ENCODE measurements at places on chromosomes 3 and 15.

DNA sequence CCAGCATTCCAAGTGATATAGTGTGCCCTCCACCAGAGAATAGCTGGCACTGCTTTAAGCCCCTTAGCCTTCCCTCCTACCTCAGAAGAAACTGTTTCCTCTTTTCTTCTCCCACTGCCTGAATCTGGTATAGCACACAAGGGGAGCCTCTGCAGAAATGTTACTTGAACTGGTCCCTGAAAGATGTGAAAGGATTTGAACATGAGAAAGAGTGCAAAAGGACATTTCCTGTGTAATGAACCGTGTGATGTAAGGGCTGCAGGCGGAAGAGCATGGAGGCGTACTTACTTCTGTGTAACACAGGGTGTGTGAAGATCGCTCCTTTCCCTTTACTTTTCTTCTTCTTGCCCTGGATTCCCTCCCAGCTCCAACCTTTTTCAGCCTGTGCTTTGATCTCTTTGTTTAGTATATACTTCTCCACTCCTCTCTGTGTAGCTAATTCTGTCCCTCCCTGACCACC is 8.4 kb downstream of the TMOD3 start:
- no peak for DNase-seq

DNA sequence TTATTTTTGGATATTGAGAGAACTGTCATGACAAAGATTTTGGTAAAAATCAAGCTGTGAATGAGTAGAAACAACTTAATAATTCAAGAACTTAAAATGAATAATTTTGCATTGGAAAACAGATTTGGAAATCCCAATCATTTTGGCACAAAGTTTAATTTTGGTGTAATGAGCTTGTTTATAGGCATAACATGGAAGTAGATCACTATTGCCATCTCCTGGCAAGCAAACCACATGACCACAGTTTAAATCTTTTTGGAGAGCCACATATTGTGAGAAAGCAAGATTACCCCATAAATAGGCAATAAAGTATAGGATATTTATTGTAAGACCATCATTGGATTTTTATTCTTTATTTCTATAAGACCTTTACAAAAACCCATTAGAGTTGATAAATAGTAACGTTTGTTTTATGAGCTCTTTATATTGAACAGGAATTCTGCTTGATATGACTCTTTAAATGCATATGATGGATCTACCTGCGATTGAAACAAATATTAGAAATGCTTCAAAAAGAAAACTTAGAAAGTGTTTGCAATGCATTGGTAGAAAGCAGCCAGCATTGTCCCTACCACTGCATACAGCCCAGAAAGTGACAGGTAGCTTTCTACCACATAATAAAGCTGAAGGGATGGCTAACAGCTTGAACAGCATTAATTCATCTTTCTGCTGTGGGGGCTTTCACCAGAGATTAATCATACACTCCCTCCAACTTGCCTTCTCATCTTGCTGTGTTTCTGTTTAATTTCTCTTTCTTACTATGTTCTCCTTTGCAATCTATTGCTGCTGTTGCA is 766.8 kb downstream of the TBL1XR1 start:
- no peak for DNase-seq

GRCh38 chr3:133227813-133228212 is 172.0 kb upstream of the BFSP2 start:
- DNase-seq = no peak

DNA sequence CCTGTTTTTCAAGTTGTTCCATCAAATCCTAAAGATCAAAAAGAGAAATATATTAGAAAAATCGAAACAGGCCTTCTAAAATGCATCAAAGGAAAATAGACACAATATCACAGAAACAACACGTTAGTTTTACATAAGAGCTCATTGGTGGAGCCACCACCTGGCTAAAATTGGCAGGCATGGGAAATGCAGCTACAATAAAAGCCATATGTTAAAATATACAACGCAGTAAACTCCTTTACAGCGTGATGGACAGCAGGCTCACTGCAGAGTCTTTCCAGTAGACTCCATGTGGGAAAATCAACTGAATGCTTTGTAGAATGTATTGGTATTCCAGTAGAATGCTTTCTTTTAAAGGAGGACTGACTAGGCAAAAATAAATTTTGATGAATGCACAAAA is 40.9 kb upstream of the MYO5C start:
- no peak for DNase-seq

DNA sequence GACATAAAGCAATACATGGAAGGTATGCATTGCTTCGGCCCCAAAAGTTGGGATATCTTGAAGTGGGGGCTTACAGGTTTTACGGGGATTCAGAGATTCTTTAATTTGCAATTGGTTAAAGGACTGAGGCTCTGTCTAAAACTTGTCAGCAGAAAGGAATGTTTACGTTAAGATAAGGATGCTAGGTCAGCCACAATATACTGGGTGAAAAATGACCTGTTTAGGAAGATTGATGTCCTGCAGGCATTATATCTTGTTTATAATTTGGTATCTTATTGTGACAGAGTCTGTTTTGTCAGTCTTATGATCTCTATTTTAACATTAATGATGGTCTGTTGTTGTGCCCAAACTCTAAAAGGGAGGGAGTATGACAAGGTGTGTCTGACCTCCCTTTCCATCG is 15.3 kb upstream of the CCNDBP1 start:
- DNase-seq = no peak

GRCh38 chr15:87604857-87605446 is 651.6 kb downstream of the NTRK3 start:
- no peak for DNase-seq

DNA sequence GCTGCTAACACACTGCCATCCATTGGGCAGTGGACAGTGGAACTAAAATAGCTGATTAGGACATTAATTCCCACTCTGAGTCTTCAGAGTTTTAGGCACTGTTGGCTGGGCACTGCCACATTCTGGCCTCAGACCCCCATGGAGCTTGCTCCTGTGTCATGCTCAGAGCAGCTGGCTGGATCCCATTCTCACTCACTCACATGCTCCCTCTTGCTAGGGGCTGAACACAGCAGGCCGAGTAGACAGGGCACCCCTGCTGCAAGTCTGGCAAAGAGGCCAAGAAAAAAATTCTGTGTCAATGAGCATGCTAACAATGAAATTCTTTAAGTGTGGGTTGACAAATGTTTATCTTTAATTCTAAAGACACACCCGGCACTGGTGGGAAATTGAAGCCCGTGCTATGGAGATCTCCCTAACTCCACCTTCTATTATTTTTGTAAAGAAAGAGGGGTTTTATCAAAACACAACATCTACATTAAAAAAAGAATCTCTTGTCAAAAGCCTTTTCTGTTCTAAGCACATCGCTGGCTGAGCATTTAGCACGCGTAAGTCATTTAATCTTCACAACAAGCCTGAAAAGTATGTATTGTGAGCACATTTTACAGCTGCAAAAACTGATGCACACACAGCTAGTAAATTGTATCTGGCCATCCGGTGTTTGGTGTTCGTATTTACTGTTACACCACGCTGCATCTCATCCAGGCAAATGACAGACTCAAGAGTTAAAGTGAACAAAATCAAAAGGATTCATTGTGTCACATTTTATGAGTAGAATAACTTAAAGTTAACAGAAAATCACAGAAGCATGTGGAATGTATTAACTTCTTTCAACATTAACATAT is 362.1 kb downstream of the PLOD2 start:
- DNase-seq = no peak

DNA sequence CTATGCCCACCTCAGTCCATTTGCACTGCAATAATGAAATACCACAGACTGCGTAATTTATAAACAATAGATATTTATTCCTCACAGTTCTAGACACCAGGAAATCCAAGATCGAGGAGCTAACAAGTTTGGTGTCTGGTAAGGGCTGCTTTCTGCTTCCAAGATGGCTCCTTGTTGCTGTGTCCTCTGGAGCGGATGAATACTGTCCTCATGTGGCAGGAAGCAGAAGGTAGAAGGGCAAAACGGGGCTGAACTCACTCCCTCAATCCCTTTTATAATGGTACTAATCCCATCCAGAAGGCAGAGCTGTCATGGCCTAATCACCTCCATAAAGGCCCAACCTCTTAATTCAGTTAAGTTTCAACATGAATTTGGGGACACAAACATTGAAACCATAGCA is 75.3 kb downstream of the P2RY1 start:
- no peak for DNase-seq

DNA sequence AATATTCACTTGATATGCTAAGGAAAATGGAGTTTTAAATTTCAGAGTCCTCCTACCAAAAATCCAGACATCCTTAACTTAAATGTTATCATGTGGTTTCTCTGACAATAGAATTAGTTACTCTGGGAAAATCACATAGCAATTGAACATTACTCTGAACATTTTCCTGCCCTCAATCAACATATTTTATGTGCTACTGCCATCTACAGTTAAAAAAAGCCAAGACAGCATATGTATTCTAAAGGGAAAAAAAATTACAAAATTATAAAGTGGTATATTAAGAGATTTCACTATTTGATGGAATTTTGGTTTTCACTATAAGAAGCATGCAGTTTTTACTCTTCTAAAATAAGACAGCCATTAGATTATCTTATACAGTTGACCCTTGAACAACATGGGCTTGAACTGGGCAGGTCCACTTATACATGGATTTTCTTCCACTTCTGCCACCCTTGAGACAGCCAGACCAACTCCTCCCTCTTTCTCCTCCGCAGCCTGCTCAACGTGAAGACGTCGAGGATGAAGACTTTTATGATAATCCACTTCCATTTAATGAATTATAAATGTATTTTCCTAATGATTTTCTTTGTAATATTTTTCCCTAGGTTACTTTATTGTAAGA is 122.3 kb downstream of the ATP1B3 start:
- DNase-seq = no peak

- no peak for DNase-seq
These were observed 52.1 kb downstream of the TIPARP start for GRCh38 chr3:156726456-156726855.

DNA sequence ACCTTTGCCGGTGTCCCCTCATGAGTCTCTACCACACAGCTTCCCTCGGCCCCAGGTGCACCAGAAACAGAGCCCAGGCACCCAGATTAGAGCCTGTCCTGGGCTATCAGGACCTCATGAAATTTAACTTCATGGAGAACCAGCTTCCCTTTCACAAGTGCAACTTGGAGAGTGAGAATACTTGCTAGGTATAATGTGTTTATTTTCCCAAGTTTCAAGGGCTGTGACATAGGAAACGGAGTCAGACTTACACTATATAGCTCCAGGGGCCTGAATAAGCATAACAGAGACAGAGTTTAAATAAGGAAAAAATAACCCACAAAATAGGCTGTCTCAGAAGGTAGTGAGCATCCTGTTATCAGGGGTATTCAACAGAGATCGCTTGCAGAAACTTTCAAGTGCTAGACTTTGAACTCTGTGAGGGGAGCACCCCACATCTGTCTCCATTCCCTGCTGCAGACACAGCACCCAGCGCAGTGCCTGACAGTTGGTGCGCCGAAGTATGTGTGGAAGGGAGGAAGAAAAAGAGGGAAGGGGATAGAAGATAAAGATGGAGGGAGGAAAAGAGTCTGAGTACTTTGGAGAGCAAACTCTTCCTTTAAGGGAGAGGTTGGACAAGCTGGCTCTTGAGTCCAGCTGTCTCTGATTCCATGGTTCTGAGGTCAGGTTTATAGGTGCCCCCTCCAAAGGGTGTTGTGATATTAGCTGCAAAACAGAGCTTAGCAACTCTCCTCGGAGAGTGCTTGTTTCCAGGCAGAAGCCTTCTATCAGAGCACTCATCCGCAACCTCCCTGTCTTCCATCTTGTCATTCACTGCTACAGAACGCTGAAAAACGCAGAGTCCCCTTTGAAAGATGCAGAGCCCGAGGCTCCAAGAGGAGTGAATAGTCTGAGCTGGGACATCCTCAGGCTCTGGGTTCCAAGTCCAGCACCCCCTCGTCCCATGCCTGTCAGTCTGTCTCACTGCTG is 84.8 kb downstream of the CPN2 start:
- DNase-seq = no peak

DNA sequence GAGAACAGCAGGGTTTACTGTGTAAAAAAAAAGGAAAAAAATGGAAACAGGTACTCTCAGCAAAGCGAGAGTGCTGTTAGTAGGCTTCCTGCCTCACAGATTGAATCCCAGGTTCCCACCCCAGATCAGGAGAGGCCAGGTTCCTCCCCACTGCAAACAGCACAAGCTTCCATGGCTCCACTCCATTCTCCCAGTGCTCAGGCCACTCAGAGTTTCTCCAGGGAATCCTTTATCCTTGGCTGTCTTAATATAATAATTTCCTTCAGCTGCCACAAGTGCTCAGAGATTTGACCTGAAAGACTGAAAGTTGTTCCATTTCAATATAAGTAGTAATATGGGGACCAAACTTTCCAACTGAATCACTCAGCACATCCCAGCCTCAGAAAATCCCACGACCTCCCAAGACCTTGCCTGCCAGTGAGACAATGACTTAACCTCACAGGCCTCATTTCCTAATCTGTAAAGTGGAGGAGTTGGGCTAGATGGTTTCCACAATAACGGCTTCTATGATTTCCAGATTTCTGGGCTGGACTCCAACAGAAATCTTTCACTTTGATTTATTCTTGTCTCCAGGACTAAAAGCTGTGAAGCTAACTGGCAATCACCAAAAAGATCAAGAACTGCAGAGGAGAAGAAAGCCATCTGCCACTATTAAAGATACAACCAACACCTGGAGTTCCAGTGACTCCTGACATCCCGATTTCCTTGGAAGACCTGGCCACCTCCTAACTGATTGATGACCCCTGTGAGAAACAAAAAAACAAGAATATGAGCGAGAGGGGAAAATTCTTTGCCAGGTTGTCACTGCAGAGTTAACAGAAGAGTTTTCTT is 289.5 kb downstream of the NEK10 start:
- DNase-seq = no peak

GRCh38 chr15:92909136-92909781 is 9.1 kb downstream of the CHD2 start:
- no peak for DNase-seq

DNA sequence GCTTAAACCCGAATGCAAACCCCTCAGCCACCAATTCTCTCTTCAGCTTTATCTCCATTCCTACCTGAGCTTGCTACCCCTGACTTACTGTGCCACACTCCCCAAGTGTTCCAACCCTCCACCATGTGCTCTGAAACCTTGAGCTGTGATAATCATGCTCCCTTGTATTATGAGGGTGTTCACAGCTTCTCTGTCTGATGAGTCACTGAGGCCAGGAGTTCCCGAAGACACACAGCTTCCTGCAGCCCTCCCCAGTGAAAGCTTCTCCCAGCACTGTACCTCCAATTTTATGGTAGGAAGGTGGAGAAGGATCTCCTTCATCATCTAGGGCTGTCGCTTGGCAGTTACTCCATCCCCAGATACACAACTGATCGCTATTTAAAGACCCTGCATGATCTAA is 24.9 kb downstream of the STAC start:
- no peak for DNase-seq
